NCI-H187 (cell line): ENCODE measurements at places on chromosomes 5 and 9.

DNA sequence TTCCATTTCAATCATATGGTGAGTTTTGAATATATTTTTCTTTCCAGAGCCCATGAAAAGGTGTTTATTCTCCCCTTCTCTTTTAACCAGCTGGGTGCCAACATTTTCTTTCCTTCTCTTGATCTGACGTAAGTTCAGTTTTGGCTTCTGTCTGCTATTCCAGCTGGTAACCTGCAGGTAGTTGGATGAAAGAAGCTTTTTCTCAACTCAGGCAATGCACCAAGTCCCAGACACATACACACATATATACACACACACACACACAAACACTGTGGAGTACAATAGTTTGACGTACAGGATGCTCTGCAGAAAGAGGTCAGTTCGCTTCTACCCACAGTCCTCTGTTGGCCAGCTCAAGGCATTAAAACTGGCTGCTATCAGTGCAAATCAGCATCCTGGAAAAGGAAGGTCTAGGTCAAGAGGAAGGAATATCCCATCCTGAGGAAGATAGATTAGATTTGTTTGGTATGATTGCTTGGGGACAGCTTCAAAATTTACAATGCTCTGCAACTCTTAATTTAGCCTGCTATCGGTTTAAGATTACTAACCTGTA lies 214.3 kb upstream of the SEMA6A start:
- no peak for DNase-seq

DNA sequence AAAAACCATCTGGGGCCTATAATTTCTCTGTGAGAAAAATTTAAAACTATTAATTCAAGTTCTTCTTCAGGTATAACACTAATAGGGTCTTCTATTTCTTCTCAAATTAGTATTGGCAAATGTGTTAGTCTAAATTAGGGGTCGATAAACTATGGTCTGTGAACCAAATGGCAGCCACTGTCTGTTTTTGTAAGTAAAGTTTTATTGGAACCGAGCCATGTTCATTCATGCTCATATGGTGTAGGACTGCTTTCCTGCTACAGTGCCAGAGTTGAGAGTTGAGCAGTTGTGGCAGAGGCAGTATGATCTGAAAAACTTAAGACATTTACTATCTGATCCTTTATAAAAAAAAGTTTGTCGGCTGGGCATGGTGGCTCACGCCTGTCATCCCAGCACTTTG lies 29.1 kb downstream of the SEC61B start:
- DNase-seq, result no peak

DNA sequence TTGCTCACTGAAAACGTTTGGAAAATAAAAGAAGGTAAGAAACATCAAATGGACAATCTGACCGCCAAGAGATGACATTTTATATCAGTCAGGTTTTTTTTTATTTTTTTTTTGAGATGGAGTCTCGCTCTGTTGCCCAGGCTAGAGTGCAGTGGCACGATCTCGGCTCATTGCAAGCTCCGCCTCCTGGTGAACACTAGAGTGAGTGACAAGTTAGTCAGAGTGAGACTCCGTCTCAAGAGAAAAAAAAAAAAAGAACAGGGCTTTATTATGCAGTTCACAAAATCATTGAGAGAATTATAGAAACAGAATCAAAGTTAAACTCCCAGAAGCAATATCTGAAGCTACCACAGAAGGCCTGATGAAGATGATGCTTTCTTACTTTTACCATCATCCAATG lies 70.1 kb downstream of the DTWD2 start:
- no peak for DNase-seq

- DNase-seq, result no peak
Measured at GRCh38 chr5:481347-481746, 38.4 kb downstream of the EXOC3 start.

GRCh38 chr5:173998531-173998930 lies 9.6 kb downstream of the C5orf47 start:
- no peak for DNase-seq

DNA sequence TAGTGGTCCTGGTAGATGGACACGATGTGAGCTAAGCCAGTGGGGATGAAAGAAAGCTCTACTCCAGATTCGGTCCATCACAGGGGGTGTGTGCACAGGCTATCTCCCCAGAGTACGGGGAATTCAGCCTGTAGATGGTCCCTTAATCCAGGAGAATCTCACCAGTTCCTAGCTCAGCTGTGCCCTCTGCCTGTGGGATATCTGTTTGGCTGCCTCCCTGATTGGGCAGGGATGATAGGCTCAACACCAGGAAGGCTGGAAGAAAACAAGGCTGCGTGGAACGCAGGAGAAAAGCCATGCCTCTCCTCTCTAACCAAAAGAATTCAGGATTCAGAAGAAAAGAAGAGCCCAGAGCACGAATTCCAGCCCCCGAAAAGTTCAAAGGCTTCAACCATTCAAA lies 40.9 kb downstream of the VLDLR start:
- no peak for DNase-seq

DNA sequence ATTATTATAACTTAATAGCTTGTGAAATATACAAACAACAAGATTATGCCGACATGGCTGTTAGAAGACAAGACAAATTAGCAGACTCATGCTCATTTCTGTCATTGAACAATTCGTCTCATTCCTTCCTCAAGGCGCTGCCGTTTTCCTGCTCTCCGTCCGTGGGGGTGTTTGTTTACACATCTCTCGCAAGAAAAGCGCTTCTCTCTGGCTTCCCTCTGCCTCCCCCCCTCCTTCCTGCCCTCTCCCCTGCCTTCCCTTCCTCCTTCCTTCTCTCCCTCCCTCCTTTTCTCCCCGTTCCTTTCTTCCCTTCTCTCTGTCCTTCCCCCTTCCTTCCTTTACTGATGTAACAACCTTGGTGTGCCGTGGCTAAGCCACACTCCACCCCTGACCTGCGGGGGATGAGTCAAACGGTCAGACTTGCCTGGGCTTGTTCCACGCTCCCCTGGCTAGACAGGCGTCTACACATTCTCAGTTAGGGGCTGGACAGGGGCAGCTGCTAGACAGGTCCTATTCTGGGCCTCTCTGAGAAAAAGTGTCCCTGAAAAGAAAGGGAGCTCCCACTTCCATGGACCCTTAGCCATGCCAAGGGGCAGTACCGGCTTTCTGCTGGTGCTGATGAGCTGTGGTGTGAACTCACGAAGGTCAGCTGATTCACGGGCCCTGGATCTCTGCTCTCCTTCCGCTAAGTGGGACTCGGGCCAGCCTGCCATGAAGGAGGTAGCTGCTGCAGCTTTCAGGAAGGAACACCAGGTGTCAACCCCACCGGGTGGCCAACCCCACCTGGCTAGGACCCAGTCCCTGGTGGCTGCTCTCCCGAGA lies 32.0 kb upstream of the SPTLC1 start:
- no peak for DNase-seq

DNA sequence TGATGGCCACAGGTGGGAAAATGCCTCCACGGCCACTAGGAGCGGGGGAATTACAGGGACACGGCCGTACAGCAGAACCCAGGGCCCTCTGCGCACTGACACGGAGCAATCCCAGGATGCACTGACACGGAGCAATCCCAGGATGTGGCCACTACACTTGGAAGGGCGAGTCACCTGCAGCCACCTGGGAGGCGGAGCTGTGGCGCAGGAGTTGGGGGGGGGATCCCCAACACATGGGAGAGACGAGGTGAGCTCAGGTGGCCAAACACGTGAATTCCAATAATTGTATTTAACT lies 6.8 kb downstream of the CLPTM1L start:
- no peak for DNase-seq

- no peak for DNase-seq
Measured at GRCh38 chr9:18474783-18475182, 830 bp downstream of the ADAMTSL1 start.

DNA sequence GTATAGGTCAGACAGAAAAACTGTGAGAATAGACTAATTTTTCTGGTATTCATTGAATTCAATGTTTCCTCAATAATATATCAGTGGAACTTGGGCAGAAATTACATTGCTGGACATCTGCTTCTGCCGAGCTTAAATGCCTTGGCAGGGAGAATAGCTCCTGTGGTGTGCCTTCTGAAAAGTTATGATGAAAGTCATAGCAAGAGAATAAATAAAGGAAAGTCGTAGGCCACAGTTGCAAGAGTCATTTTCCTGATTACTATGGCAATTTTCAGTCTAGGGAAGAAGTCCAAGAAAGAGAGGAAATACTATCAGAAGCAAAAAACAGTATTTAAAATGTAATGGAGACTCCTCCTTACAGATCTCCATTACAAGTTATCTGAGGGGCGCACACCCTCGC lies 1596.1 kb upstream of the WWC1 start:
- no peak for DNase-seq

GRCh38 chr9:5813824-5814223 lies 19.1 kb downstream of the ERMP1 start:
- DNase-seq, result no peak

GRCh38 chr5:86929123-86929766 lies 311.5 kb downstream of the COX7C start:
- DNase-seq, result no peak

GRCh38 chr5:1190837-1191239 lies 10.6 kb upstream of the SLC6A19 start:
- no peak for DNase-seq

DNA sequence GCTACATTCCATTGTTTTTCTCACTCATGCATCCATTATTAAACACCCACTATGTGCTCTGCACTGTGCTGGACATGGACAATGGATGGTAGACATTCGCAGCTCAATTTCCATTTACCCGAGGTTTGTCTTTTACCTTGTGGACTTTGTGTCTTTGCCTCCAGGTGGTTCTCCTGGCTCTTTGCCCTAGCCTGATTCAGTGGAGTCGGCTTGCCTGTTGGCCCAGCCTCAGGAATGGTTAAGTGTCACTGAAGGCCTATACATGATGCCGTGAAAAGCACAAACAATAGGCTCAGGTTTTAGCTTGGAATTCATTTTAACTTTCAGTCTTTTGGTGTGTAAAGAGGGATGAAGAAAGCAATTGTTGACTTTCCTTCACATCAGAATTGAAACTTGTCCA lies 16.5 kb upstream of the DMRT3 start:
- no peak for DNase-seq

GRCh38 chr9:8262625-8263622 lies 463.3 kb upstream of the DMAC1 start:
- DNase-seq, result no peak

DNA sequence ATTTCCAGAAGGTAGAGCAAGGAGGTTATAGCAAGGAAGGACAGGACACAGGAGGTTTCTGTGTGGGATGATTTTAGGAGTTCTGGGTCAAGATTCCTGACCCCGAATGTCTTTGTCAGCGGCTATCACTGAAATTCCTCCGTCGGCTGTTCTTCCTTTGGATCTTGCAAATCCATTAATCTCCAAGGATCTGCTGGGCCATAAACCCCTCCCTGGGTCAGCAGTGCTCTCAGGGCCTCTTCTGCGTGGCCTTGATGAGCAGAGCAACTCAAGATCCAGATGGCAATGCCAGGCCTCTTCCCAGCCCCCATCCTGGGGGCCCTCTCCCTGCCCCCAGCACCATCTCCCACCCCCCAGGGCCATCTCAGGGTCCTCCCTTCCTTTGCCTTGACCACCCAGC lies 16.3 kb upstream of the COL27A1 start:
- no peak for DNase-seq

DNA sequence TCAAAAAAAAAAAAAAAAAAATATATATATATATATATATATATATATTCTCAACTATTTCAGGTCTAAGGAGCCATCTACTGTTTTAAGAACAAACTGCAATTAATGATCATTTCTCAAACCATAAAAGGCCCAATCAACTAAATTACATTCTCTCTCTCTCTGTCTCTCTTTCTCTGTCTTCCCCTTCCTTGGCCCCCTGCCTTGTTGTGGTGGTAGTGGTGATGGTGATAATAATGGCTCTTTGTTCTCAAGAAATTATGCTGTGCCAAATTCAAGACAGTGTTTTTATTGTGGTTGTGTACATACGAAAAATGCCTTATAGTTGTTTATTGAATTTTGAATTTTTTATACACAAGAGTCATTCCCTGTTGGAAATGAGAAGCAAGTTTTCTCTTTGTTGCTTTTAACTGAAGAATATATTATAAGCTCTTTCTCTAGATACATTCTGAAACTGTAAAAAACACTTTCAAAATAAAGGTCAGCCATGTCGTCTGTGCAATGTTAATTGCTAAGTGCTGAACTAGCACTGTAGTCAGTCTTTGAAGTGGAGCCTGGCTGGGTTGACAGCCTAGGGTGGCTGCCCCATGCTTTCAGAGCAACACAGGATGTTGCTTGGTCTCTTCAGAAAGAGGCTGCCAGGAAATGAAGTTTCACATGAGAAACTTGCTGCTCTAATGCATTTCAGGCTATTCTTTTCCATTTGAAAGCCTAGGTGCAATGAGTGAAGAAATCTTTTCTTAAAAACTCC lies 96.0 kb downstream of the HINT1 start:
- DNase-seq, result no peak

DNA sequence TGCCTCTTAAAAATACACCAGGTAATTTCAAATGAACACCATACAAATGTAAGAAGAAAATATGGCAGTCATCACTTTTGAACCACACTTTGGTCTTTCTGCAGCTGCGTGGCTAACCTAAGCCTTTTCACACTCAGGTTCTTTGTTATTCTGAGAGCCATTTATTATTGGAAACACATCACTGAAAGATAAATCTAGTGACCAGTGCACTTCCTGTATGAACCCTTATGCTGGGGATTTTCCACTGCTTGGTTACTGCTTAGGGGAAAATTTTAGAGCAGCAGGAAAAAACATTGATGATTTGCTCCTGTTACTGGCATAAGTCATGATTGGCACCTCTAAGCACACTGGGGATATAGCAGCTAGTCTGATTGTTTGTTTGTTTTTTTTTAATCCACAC lies 58.6 kb upstream of the RANBP3L start:
- no peak for DNase-seq

- no peak for DNase-seq
Measured at GRCh38 chr9:118570066-118570465, 799.2 kb downstream of the BRINP1 start.

GRCh38 chr9:87516222-87516925 lies 18.7 kb downstream of the DAPK1 start:
- no peak for DNase-seq

- no peak for DNase-seq
Measured at GRCh38 chr5:34978681-34979080, 49.3 kb downstream of the DNAJC21 start.

DNA sequence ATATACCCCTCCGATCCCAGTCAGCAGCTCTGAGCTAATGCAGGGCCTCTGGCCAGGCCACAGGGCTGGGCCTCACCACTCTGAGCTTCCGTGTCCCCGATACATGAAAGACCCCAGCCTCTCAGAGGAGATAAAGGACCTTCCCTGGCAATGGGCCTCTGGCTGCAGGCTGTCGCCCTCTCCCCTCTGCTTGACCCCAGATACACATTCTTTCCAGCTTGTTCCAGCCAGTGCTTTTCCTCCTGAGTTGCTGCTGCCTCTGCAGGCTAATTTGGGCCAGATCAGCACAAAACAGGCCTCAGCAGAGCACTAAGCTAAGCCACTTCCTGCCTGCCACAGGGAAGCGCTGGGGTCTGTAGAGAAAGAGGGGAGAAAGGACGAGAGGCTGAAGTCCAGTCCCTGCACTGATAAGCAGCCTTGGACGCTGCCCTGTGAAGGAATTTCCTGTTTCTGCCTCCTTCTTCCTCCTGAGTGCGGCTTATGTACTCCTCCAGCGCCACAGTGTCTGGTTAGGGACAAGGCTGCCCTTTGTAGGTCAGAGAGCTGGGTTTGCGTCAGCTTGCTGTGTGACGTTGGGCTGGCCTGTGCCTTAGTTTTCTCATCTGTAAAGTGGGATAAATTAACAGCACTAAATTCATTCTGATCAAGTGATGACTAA lies 73.0 kb upstream of the IL17B start:
- no peak for DNase-seq
